IMR-90 (cell line): ENCODE measurements at places on chromosomes 6 and 20.

DNA sequence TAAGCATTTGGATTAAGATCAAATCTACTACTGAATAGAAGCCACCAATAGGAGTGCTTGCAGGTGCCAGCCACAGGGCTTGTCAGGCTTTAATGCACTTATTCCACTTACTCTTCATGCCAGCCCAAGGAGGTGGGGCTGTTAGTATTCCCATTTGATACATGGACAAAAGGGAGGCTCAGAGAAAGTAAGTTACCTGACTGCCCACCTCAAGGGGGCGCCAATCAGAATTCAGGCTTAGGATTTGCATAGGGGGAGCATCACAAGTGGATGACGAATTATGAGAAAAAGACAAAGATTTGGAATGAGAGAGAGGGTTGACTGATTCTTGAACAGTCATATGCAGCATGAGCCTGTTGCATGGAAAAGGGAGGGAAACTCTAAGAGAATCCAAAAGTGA lies 188.4 kb upstream of the TSHZ2 start:
- DNase-seq: no peak

DNA sequence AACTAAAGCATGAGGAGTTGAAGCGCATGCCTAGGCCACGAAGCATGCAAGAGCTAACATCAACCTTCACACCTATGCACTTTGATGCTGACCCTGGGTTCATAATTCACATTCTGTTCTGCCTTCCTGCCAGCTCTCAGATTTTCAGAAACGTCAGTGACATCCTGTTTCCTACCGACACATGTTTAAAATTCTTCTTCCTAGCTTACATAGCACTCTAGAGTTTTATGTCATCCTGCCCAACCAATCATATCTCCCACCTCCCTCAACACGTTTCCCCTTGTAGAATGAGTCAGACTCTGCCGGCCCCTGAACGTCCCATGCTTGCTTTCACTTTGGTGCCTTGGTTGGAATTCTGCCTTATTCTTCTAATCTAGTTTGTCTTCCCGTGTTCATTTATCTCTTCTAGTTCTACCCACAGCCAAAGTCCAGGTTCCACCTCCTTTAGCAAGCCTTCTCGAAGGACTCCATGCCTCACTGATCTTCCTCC lies 97.2 kb upstream of the MAP7 start:
- DNase-seq: peak; percentile 97

DNA sequence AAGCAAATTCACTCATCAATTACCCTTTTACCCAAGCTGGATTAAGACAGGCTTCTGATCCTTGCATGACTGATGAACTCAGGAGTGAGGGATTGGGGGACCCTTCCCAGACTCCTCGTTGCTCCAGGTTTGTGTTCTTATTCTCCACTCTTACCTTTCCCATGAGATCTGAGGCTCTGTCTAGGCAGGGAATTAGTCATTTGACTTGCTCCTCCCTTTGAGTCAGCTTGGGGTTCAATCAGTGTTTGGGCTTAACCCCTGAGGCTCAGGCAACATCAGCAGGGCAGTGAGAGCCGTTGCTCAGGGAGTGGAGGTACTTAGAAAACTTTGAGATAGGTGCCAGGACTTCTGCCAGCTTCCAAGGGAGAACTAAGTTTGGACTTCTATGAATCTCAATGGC lies 20.7 kb upstream of the TOX2 start:
- DNase-seq: peak; percentile 24

GRCh38 chr6:133680994-133681393 lies 207.9 kb upstream of the TCF21 start:
- no peak for DNase-seq

- DNase-seq: no peak
Observed at GRCh38 chr6:39084506-39084905, 30.5 kb downstream of the SAYSD1 start.

GRCh38 chr6:31702405-31702818 lies 712 bp downstream of the ABHD16A start:
- no peak for DNase-seq

DNA sequence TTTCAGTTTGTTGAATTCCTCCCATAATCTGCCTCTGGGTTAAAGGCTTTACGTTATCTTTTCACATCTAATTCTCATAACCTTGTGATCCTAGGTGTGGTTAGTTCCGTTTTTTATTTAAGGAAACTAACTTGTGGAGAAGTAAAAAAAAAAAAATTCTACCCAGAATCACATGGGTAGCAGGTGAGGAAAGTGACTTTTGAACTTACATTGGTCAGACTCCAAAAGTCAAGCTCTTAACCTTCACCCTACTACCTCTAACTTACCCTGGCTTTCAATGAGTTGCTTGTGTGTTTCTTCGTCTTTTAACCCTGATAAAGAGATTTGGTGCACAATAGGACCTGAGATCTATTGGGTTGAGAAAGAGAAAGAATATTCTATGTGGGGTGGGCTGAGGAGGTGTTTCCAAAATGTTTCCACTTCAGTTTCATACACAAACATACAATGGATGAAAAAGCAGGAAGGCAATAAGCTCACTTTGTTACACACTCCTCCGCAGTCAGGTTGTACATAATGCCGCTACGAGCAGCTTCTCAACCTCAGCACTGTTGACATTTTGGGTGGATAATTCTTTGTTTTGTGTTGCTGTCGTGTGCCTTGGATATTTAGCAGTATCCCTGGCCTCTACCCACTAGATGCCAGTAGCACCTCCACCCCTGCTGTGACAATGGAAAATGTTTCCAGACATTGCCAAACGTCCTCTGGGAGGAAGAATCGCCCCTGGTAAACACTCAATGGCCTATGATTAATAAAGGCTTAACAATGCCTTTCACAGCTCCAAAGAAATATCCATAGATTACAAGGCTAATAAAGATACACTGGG lies 193.0 kb upstream of the ZNF217 start:
- DNase-seq: no peak

GRCh38 chr6:13396241-13396792 lies 68.0 kb upstream of the TBC1D7 start:
- DNase-seq: no peak
